ENCODE measurements at places on chromosomes 3 and 15. TPM values are rescaled to one million over a fixed set of nuclear protein-coding genes. Genes with fewer than 3 reads are reported as not detected.

ACP3 gene
- total RNA-seq = not detected

DYNLT2B gene
- 8.4 TPM for total RNA-seq

MRPS11 gene
- total RNA-seq = 82.9 TPM

IGDCC3 gene
- total RNA-seq = not detected

CKMT1B gene
- 0.29 TPM for total RNA-seq

PRSS50 gene
- total RNA-seq = not detected

FAM98B gene
- total RNA-seq = 59.3 TPM

NTRK3 gene
- total RNA-seq = not detected

WHAMM gene
- 6.5 TPM for total RNA-seq

SLC25A20 gene
- 23.9 TPM for total RNA-seq

CD200R1 gene
- total RNA-seq = 1.8 TPM

SLC15A2 gene
- total RNA-seq = 1.5 TPM

ATP10A gene
- total RNA-seq = 23.9 TPM

MAGEL2 gene
- not detected for total RNA-seq

CSPG4 gene
- not detected for total RNA-seq

AGBL1 gene
- not detected for total RNA-seq

ADAMTS9 gene
- total RNA-seq = not detected

UQCRC1 gene
- total RNA-seq = 193 TPM

ZNF660 gene
- total RNA-seq = 0.94 TPM

CHRFAM7A gene
- 0.04 TPM for total RNA-seq

SCG3 gene
- not detected for total RNA-seq

COPB2 gene
- 91.0 TPM for total RNA-seq

CYP1A2 gene
- total RNA-seq = not detected

HRG gene
- total RNA-seq = not detected

ZNF774 gene
- 0.82 TPM for total RNA-seq

C15orf62 gene
- total RNA-seq = 0.50 TPM

ZNF609 gene
- total RNA-seq = 32.4 TPM

HRH1 gene
- total RNA-seq = 0.12 TPM

SYNM gene
- 0.14 TPM for total RNA-seq

PRTG gene
- not detected for total RNA-seq

LHFPL4 gene
- not detected for total RNA-seq

SPG11 gene
- total RNA-seq = 47.6 TPM

ARGFX gene
- not detected for total RNA-seq

GP5 gene
- total RNA-seq = 0.80 TPM

PLA2G4F gene
- not detected for total RNA-seq

TMEM207 gene
- total RNA-seq = not detected

C15orf61 gene
- 5.2 TPM for total RNA-seq

CHRNA7 gene
- 0.25 TPM for total RNA-seq

NOP10 gene
- 303 TPM for total RNA-seq

LMAN1L gene
- 0.33 TPM for total RNA-seq

LRRC49 gene
- 1.6 TPM for total RNA-seq

Data from activated naive CD8-positive, alpha-beta T cell treated with anti-CD3 and anti-CD28 coated beads for 36 hours (primary cell).